ENCODE measurements at places on chromosomes 7 and 10.

DNA sequence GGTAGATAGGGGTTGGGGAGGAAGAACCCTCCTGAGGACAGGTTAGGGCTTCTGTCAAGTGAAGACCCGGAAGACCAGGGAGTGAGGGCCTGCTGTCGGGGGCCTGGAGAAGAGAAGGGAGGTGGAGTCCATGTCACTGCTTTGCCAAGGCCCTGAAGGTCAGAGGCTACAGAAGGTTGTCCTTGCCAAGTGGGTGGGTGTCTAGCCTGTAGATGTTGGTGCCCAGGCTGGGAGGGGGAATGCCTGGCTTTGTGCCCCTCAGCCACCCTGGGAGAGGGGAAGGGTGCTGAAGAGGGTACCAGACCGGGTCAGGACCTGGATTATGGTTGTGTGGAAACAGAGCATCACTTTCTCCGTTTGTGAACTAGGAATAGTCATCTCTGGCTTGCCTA, 67.2 kb upstream of the AQP1 start:
- DNase-seq = no peak

GRCh38 chr10:117165538-117166417, 27.7 kb upstream of the VAX1 start:
- peak; percentile 72 for DNase-seq

GRCh38 chr7:22550514-22551030, 50.6 kb upstream of the STEAP1B start:
- no peak for DNase-seq

DNA sequence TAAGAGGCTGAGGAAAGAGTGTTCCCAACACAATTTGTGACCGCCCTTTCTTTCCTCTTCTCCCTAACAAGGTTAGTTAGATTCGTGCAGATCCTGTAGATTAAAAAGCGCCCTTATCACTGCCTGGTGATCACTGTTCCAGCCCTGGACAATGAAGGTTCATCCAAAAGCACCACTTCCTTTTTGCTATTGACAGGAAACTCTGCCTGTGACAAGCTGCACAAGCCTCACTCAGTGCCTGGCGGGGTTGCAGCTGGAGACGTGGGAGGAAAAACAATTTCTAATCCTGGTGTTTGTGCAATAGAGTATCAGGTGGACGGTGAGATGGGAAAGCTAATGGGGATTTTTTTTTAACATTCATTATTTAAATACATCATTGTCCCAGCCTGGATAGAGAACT, 105.9 kb upstream of the CAV2 start:
- DNase-seq = peak; percentile 39

- no peak for DNase-seq
Observed at GRCh38 chr10:50210876-50211275, 40.4 kb downstream of the ASAH2 start.

DNA sequence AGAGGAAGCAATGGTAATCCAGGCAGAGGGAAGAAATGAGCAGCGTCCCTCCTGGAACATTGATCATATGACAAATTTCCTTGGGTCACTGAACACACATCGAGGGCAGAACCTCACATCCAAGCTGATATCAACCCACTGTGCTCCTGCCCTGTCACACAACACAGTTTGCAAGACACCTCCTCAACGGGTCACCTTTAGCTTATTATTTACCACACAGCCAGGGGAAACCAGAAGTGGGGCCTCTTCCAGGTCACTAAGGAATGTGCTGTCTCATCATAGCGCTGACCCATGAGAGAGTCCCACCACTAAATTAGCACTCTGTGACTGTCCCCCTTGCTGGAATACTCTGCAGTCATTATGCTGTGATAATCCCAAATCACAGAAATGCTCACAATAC, 69.7 kb upstream of the PPP1R3C start:
- peak; percentile 8 for DNase-seq

GRCh38 chr10:125407557-125407956, 247.2 kb upstream of the CTBP2 start:
- DNase-seq = no peak

GRCh38 chr10:89360157-89360556, 17.7 kb upstream of the IFIT1B start:
- no peak for DNase-seq

- no peak for DNase-seq
Observed at GRCh38 chr10:77863446-77863845, 63.1 kb downstream of the DLG5 start.

- DNase-seq = peak; percentile 62
Observed at GRCh38 chr7:132941428-132941827, 140.5 kb downstream of the CHCHD3 start.

GRCh38 chr10:126481181-126481580, 92.9 kb upstream of the ADAM12 start:
- DNase-seq = no peak

- no peak for DNase-seq
Observed at GRCh38 chr10:31700181-31700611, 228.4 kb downstream of the ARHGAP12 start.

- DNase-seq = peak; percentile 68
Observed at GRCh38 chr10:63267414-63268148, 134.5 kb downstream of the NRBF2 start.

GRCh38 chr7:157767506-157768197, 430.8 kb downstream of the DNAJB6 start:
- no peak for DNase-seq

DNA sequence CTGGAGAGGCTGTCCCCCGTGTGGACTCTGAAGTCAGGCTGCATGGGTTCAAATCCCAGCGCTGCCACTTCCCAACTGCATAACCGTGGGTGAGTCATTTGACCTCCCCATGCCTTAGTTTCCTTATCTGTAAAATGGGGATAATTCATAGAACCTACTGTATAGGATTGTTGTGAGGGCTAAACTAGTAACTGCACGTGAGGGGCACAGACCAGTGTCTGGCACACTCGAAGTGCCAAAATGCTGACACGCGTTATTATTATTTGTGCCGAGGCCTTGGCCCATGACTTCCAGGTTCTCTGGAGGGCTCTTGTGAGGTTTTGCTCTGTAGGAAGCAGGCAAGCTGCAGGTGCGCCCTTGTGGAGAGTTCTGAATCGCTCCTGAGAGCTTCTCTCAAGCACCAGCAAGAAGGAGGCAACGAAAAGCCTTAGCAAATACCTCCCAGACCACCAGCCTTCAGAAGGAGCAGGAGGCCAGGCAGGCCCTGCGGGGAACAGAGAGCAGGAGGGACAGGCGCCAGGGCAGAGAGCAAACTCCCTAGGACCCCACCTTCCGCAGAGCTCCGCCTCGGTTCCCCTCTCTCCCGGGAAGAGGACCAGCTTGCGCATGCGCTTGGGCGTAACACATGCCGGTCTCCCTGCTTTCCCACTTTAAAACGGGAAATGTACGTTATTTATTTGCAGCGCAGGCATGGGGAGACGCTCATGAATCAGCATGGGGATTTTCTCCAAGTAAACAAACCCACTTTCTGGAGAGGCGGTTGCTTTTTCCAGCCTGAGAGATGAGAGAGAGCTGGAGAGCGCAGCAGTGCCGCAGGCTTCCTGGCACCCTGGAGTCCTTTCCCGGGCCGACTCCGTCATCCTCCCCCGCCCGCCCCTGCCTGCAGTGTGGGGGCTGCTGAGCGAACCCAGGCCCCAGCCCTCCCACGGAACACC, 39.6 kb downstream of the SORCS3 start:
- no peak for DNase-seq

GRCh38 chr10:36280890-36281499, 638.9 kb upstream of the FZD8 start:
- DNase-seq = no peak

GRCh38 chr10:103816431-103816830, 38.9 kb downstream of the SH3PXD2A start:
- DNase-seq = no peak

- DNase-seq = no peak
Observed at GRCh38 chr7:99201027-99201426, 6.9 kb downstream of the KPNA7 start.

DNA sequence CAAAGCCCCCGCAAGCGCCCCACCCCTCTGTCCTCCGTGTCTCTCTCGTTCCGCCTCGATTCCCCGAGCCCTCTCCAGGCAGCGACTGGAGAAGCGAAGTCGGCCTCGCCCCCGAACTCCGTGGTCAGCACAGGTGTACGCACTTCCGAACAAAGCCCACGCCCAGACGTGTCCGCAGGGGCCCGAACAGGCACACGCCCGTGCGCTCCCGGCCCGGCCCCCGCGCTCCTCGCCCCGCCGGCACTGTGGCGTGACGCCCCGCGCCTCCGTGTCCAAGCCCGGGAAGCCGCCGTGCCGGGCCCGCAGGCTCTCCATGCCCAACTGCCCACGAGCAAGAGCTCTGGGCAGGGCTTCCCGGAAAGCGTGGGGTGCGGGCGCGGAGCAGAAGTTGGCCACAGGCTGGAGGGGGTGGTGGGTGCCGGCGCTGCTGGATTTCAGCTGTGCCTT, 662 bp downstream of the NRCAM start:
- DNase-seq = no peak

Measured in KBM-7 (cell line).